Progenitor cell of endocrine pancreas (in vitro differentiated cells): ENCODE measurements at places on chromosomes 6 and 20. TPM values are rescaled to one million over a fixed set of nuclear protein-coding genes. Genes with fewer than 3 reads are reported as not detected.

DNA sequence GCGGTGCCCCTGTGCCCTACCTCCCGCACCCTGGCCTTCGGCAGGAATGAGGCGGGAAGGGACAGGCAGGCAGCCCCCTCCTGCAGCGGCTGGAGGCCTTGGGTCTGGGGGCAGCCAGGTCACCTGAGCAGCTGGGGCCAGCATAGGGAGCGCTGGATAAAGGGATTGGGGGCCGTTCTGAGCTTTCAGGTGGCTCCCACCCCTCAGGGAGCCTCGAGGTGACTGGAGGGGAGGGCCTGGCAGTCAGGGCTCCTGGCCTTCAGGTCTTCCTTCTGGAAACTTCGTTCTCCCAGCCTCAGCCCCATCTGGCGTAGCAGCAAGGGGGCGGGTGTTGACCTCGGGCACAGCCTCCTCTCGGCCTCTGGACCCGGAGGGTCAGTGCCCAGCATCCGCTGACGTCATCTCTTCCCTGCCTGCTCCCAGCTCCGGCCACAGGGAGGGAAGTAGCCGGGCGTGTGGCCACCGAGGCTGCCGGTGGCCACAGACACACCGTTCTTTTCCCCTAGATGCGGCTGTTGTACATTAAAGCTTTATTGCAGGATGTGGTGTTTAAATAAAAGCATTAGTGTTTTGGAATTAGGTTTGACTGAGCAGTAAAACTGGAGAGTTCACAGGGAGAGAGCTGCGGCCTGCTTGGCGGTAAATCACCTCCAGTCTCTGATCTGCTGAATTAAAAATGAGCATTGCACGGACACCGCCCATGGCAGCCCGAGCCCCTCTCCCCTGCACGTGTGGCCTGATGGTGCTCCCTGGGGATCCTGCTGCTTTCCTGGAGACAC, 80.0 kb upstream of the GATA5 start:
- no peak for DNase-seq
- no peak overlapping the region for H3K27ac ChIP-seq
- H3K4me1 ChIP-seq = peaks cover 5% of the 10 kb centered on the region
- H3K4me3 ChIP-seq = no peak overlapping the region
- H3K36me3 ChIP-seq = no peaks in the 10 kb centered on the region

The CD93 gene
- total RNA-seq = 0.04 TPM in 1 of 2 replicates, not detected in the other

The DNMT3B gene
- 15.4 and 15.9 TPM in 2 replicates for total RNA-seq

DNA sequence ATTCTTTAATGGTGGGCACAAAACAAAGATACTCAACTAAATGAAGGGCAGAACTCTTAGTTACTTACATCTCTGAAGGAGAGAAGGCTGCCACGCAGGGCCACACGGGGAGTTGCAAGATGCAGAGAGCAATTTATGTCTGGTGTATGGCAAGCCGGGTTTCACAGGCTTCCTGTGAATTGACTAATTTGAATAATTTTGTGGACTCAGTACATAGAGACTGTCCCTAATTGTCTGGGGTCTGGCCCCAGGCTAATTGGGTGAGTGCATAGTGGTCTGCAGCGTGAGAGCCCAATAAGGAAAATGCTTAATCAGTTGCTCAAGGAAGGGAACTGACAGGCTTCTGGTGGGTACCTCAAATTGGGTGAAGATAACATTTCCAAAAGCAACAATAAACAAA, 205.7 kb downstream of the OTOR start:
- H3K27me3 ChIP-seq = peaks cover 7% of the 10 kb centered on the region
- H3K4me1 ChIP-seq = no peaks in the 10 kb centered on the region
- no peak overlapping the region for H3K4me3 ChIP-seq
- DNase-seq = no peak
- no peak overlapping the region for H3K27ac ChIP-seq

DNA sequence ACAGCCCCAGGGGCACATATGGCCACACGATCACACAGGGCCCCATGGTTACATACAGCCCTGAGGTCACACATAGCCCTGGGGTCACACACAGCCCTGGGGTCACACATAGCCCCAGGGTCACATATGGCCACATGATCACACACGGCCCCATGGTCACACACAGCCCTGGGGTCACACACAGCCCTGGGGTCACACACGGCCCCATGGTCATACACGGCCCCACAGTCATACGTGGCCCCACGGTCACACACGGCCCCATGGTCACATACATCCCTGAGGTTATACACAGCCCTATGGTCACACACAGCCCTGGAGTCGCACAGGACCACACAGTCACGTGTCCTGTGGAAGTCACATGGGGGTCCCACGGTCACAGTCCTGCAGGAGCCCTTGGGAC, 120.1 kb downstream of the AGPAT4 start:
- peaks cover 22% of the 10 kb centered on the region for H3K36me3 ChIP-seq
- H3K4me3 ChIP-seq = no peak overlapping the region
- DNase-seq = no peak
- no peaks in the 10 kb centered on the region for H3K4me1 ChIP-seq
- H3K27me3 ChIP-seq = no peaks in the 10 kb centered on the region
